ENCODE measurements at places on chromosomes 6 and 20.

DNA sequence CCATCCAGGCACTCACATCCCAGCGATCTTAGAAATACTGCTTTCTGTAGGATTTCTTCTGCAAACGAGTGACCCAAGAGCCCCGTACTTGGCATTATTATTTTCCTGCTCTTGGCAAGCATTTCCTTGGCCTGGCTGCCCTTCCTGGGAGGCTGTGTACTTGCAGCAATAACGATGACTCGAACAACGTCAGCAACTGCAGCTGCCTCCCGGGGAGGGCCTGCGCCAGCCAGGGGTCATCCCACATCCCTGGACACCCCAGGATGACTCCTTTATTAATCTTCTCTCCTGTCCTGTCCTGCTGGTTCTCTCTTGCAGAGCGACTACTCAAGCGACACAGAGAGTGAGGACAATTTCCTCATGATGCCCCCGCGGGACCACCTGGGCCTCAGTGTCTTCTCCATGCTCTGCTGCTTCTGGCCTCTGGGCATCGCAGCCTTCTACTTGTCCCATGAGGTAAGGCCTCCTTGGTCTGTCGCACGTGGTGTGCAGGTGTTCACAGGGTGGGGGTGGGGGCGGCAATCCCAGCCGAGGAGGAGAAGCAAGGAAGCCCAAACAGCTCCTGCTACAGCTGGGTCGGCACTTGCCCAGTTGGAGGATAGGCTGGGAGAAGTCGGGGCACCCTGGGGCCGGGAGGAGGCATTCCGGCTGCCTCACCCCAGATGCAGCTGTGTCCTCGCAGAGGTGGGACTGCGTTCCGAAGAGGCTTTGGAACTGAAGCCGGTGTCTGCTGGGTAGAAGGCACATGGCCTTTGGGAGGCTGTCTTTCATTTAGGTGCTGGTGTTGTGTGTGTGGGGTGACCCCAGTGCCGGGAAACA is 115.3 kb downstream of the SYNDIG1 start:
- DNase-seq = no peak

DNA sequence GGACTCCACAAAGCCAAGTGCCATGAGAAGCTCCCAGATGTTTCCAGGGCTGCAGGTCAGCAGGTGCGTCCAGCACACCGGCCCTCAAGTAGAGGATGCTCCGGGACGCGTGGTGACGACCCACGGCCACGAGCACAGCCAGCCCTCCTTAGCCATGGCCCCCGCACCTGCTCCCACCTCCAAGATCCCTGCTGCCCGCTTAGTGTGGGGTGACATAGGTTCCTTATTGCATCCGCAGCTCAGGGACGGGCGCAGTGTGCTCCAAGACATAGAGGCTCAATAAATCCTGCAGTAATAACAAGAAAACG is 138.1 kb upstream of the RPS6KA2 start:
- DNase-seq = no peak

- DNase-seq = no peak
Measured at GRCh38 chr6:13485923-13486562, 1.4 kb downstream of the GFOD1 start.

- no peak for DNase-seq
Measured at GRCh38 chr6:36120979-36121786, 9.1 kb upstream of the MAPK13 start.

GRCh38 chr20:24851346-24852019 is 97.6 kb upstream of the CST7 start:
- DNase-seq = no peak

GRCh38 chr20:3902446-3902845 is 13.3 kb downstream of the PANK2 start:
- DNase-seq = no peak

GRCh38 chr20:62353289-62354030 is 13.7 kb downstream of the LAMA5 start:
- DNase-seq = no peak

- no peak for DNase-seq
Measured at GRCh38 chr20:15627501-15627903, 945.7 kb downstream of the KIF16B start.

GRCh38 chr6:163427498-163428254 is 13.2 kb downstream of the QKI start:
- no peak for DNase-seq

DNA sequence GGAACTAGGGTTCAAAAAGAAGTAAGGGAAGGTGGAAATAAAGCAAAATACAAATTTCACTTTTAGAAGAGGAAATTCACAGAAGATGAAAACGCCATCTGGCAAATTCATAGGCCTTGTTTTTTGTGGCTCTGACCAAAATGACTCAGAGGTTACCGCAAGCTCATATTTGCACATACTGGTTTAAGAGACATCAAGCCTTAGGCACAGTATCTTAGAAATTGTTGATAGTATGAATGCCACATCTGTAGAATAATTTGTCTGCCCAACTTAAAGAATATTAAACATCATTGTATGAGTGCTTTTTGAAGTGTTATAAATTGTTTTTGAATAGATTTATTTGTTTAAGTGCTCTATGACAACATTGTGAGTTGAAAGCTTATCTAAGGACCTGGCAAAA is 10.6 kb downstream of the TAAR1 start:
- DNase-seq = no peak

DNA sequence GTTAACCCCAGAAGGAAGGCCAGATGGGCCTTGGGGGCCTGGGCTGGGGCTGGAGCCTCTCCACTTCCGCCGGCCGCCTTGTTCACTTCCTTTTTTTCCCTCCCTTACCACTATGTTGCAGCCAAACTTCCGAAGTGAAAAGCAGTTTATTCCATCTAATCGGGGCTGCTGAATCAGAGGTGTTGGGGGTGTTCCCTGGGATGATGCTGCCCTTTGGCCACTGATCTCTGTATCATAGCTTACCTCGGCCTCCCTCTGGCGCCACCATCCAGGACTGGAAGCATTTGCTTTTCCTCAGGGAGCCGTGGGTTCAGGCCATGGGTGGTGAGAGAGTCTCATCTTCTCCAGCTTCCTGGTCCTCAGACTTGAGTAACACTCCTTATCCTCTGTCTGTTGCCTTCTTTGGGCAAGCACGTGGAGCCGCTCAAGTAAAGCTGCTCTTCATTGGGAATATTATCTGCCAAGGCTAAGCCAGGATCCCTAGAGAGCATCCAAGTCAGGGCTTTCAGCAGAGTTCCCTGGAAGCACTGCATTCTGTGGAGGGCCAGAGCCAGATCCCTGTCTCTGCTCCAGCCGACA is 39.6 kb downstream of the SLX4IP start:
- DNase-seq = no peak

All from nucleus accumbens (tissue), 56 donors.